ENCODE measurements at places on chromosomes 6 and 20. TPM values are rescaled to one million over a fixed set of nuclear protein-coding genes. Genes with fewer than 3 reads are reported as not detected.

GRCh38 chr6:26025894-26026832 is 61.1 kb upstream of the HFE start:
- DNase-seq, result peak; percentile 97

- DNase-seq, result no peak
Observed at GRCh38 chr6:49416195-49416594, 46.9 kb downstream of the MMUT start.

Gene PTCRA
- not detected for polyA plus RNA-seq

Gene ACTL10
- polyA plus RNA-seq, result not detected

GRCh38 chr6:50461696-50462095 is 251.6 kb upstream of the TFAP2D start:
- DNase-seq, result no peak

Gene SAMD5
- 0.04 TPM for polyA plus RNA-seq

Gene PROKR2
- not detected for polyA plus RNA-seq

Gene TSBP1
- polyA plus RNA-seq, result not detected

DNA sequence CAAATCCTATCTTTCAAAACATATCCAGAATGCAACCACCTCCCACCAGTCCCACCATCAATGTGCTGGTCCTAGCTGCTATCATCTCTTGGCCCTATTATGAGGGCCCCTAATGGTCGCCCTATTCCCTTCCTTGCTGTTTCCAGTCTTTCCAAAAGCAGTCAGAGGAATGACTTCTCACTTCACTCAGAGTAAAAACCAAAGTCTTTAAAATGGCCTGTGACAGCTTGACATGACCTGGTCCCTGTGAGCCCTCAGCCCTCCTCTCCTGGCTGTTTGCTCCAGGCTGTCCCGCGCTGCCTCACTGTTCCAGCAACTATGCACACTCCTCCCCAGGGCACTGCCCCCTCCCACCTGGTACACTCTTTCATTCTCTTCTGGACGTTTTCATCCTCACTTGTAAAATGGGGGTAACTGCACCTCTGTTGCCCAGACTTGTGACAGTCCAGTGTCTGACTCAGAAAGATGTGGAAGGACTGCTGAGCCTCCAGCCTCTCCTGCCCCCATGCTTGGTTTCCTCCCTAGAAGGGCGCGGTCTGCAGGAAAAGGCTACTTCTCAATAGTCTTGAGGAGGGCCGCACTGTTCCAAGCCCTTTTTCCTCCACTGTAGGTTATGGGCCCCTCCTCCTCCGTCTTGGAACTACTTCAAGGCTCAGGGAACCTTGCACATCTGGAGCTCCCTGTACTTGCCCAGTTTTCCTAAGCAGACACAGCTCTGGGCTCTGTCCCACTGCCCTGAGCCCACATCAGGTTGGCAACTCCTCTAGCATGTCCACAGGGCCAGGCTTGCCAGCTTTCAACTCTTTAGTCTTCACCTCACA is 64.7 kb downstream of the MYH7B start:
- no peak for DNase-seq

DNA sequence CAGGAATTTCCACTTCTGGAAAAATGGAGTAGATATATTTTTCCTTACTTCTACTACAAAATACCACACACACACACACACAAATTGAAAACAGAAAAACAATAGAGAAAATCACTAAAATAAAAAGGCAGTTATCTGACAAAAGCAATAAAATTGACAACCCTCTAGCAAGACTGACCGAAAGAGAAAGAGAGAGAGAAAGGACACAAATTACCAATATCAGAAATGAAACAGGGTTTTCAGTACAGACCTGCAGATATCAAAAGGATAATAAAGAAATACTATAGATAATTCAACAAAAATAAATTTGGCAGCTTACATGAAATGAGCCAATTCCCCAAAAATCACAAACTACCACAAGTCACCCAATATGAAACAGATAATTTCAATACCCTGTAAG is 104.7 kb downstream of the OPRM1 start:
- no peak for DNase-seq
